Natural killer cell treated with Interleukin-12 subunit alpha and Interleukin-12 subunit beta and Interleukin-15 and Interleukin-18, amount 100 ng/mL, for 72 hours (primary cell): ENCODE measurements at places on chromosomes 3 and 15.

GRCh38 chr3:109131276-109131675 lies 5.2 kb upstream of the C3orf85 start:
- DNase-seq = no peak

DNA sequence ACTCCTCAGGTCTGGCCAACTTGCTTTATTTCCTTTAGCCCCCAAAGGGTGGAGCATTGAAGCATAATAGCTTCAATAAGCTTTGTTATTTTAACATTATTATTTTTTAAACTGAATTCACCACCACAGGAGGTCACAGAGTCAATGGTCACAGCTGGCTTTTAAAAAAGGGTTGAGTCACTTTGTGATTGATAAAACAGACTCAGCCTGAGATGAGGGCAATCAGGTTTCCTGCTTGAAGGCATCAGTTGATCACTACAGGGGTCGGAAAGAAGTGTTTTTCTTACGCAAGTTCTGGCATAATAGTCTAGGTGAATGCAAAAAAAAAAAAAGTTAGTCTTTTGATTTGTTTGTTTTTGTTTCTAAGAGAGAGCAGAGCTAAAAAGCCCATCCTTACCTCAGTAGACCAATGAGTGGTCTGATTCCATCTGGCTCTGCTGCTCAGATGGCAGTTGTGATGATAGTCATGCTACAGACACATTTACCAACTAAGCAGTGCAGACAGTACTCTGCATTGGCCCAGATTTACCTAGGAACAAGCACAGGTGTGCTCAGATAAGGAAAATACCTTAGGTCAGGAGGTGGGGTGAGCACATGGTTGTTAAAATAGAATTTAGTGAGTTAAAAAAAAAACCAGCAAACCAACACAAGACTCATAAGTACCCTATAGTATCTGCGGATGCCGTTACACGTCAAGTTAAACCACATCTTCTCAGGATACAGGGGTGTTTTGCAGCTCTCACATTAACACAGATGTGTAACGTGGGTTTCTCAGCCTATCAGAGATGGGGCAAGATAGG lies 22.6 kb downstream of the ZNF80 start:
- peak; percentile 77 for DNase-seq

DNA sequence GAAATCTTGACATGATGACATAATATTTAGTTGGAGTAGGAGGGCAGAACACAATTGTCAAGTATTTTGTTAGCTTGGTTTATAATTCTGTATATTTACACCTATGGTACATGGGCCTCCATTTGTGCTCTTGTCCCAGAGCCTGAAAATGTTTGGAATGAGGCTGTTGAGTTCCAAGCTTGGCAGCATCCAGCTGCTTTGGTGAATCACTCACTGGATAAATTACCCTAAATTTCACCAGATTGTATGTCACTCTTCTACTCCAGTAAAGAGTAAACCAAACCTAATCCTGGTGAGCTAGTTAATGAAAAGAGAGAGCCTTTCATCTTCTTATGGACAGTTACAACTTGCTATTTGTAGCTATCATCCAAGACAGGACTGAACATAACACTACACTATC lies 928.7 kb downstream of the DIPK2A start:
- no peak for DNase-seq

GRCh38 chr3:197801891-197802778 lies 11.1 kb downstream of the LRCH3 start:
- peak; percentile 71 for DNase-seq

DNA sequence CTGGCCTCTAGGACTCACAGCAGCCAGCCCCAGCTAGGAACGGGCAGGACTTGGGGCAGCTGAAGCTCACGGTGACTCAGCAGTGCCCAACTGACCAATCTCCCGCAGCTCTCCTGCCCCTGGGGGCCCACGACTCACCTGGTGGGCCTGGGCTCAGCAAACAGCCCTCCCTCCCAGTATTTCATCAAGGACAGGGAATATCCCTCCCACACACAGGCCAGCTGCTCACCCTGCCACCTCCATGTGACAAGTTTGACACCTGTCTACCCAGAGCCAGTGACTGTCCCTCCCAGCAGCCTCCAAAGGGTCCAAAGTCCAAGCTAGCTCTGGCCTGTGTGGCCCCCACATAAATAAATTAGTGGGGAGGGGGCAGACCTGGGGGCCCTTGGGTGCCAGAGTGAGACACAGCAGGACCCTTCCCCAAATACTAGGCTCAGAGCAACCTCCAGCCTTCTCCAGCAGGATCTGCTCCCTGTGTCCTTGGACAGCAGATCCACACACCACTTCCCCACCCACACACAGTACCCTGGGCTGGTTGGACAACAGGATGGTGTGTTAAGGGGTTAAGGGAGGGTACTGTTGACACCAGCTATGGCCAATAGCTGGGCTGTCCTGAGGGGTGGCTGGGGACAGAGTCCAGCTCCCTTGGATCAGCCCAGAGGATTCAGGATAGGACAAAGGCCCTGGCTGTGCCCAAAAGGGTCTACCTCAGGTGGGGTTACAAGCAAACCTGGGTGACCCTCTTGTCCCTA lies 4.3 kb downstream of the GNAT1 start:
- no peak for DNase-seq

- no peak for DNase-seq
These were observed 115.3 kb downstream of the MEGF11 start for GRCh38 chr15:66138096-66138783.

- DNase-seq = no peak
These were observed 75.8 kb downstream of the AAGAB start for GRCh38 chr15:67178569-67179210.

DNA sequence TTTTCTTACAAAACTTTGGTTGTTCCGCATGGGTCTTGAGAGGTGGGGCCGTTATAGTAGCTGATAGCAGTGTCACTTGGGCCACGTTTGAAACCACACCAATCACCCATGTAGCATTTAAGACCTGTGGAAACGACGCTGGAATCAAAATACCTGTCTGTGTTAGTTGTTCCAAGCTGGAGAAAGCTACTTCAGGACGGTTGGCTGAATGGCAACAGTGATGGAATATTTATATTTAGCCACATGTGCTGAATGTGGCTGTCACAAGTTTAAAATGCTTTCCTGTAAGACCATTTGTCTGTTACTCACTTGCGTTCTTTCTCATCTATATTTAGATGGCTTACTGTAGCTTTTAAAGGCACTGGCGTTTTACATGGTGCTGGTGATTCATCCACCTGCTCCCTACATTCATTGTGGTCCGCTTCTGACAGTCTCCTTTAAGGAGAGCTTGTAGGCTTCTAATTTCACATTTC lies 1.4 kb downstream of the DNAJA4 start:
- no peak for DNase-seq

DNA sequence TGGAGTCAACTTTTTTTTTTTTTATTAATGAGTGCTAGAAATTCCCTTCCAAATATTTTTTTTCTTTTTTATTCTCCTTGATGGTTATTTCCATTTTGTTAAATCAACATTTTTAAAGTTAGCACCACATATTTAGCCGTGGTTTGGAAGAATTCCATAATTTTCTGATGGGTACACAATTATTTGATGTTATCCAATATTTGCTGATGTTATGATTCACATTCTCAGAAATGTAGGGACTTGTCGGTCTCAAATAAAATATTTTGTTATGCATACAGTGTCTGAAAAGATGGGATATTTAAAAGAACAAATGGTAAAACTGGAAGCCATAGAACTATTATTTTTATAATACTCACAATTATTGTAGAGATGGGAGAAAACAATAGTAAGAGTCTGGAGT lies 911.5 kb upstream of the GBE1 start:
- no peak for DNase-seq

GRCh38 chr3:28556195-28556594 lies 207.6 kb upstream of the AZI2 start:
- DNase-seq = no peak

DNA sequence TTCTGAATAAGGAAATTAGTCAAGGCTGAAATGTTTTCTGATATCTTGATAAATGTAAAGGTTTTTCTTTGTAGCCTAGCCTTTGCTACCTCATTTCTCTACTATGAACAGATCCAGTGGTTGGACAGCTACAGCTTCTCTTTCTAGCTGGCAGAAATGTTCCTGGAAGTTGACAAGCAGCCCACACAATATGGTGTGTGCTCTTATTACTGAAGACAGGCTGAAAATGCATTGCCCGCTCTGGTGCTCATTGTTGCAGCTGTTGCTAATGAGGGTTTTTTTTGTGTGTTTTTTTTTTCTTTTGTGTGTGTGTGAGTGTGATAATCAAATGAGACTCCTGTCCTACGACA lies 844.3 kb upstream of the SEMA6D start:
- no peak for DNase-seq

GRCh38 chr3:148943506-148944205 lies 47.7 kb upstream of the GYG1 start:
- DNase-seq = no peak

- DNase-seq = no peak
These were observed 263.9 kb upstream of the PROK2 start for GRCh38 chr3:72048873-72049272.

DNA sequence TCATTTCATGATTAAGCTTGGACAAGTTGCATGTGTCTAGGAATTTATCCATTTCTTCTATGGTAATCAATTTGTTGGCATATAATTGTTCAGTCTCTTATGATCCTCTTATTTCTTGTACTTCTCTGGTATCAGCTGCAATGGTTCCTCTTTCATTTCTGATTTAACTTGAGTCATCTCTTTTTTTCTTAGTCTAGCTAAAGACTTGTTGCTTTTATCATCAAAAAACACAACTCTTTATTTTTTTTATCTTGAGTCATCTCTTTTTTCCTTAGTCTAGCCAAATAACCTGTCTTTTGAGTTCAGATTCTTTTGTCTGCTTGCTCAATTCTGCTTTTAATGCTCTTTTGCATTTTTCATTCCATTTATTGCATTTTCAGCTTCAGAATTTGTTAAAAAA lies 37.3 kb downstream of the UBE3A start:
- no peak for DNase-seq

DNA sequence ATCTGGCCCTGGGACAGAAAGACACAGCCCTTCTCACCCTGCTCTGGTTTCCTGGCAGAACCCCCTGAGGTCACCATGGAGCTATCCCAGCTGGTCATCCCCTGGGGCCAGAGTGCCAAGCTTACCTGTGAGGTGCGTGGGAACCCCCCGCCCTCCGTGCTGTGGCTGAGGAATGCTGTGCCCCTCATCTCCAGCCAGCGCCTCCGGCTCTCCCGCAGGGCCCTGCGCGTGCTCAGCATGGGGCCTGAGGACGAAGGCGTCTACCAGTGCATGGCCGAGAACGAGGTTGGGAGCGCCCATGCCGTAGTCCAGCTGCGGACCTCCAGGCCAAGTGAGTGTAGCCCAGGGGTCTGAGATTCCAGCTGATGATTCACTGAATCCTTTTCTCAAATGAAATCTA lies 61.7 kb downstream of the BOC start:
- no peak for DNase-seq

DNA sequence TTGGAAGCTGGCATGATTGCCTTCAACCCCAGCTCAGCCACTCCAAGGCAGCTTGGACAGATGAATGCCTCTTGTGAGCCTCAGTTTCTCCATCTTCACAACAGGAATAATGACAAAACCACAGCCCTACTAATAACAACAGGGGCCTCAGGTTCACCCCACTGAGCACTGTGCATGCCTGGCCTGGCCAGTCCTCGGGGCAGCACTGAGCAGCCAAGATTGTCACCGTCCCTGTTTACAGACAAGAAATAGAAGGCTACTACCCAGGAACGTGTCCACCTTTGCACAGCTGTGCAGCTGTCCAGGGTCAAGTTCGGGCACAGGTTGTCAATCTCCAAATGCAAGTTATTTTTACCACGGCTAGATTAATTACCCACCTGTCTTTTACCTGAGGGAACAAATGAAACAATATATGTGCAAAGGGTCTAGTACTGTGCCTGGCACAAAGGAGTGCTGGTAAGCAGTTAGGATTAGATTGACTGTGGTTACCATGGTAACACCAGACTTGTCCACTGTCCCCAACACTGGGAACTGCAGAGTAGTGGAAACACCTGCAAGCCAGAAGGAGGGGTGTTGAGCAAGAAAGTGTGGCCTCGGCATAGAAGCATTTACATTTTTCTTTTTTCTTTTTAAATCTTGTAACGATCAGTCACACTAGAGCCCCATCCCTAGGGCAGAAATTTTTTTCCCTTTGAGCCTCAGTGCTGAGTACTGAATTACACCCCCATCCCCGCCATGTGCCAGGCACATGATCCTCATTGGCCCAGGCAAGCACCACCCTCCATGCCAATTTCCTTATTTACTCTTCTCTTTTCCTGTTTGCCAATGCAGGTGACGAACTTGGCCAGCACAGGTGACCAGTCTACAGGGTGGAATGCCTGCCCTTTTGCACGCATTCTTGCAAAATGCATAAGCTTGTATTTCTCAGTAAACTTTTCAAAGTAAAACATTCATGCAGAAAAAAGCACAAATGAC lies 66.3 kb upstream of the SLC6A6 start:
- DNase-seq = no peak

DNA sequence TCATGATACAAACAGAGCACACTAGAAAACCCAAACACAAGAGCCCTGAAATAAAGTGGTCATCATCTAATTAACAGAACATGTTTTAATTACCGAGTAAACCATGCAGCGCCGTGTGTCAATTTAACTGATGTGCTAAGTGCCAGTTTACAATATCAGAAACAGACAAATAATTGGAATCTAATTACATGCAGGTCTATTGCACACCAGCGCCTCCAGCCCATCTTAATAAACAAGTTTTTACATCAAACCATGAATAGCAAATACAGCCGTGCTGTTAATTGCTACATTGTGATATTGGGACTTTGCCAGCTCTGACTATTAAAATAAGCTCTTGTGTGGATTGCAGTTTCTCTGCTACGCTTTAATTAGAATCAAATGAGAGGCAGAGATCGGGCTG lies 510.2 kb upstream of the MDFIC2 start:
- DNase-seq = no peak
